ENCODE measurements at places on chromosomes 6 and 20.

DNA sequence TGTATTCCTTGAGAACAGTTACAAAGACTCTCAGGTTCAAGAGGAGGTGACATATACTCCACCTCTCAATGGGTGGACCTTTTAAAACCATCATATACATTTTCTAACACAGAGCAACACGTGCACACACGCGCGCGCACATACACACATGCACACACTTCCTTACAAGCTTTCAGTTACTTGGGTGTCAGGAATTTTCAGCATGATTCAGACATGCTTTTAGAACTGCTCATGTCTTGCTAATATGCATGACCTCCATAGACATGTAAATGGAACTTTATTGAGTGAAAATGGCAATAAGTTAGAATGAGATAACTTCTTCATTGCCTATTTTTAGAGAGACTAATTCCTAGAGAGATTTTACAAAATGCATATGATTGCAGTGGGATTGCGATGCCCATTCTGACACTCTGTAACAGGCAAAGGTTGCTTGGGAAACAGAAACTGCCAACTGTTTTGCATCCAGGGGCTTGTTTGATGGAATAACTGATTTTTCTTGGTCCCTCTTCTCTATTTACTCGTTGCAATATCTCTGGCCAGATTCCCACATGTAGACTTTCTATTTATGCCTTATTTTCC lies 531.4 kb upstream of the RNF217 start:
- no peak for DNase-seq

DNA sequence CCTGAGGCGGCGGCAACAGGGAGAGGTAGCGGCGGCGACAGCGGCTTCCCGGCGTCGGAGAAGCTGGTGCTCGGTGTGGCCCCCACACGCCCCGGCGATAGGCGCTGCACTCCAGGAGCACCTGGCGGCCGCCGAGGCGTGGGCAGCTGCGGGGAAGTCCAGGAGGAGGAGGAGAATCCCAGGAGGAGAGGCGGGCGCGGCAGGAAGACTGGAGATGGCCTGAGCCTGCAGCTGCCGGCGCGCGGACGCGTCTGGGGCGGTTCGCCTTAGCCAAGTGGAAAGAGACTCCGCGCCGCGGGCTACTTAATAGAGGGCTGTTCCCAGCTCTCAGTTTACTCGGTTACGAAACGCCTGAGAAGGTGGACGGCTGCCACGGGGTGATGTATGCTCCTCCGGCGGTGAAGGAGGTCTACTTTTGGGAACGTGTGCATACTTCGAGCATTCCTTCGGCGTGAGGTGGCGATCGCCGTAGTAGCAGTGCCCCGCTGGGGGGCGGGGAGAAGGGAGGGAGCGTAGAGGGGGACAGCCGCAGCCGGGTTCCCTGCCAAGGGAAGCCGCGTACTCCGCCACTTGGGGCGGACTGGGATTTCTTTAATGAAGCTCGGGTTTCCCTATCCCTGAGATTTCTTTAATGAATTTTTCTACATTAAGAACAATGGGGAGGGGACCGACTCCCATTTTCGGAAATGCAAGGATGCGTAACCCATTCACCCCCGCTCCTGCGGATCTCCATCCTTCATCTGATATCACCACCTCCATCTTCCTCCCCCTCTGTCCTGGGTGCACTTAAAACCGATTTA lies at the start of gene COL12A1:
Gene COL12A1 (minus strand): TSS at position 278 of the 800 bp plus-strand sequence. CDS start 3,261 bp downstream, outside the sequence.
- peak; percentile 97 for DNase-seq

- DNase-seq: no peak
Measured at GRCh38 chr6:170011204-170012036, 260.0 kb downstream of the ERMARD start.

DNA sequence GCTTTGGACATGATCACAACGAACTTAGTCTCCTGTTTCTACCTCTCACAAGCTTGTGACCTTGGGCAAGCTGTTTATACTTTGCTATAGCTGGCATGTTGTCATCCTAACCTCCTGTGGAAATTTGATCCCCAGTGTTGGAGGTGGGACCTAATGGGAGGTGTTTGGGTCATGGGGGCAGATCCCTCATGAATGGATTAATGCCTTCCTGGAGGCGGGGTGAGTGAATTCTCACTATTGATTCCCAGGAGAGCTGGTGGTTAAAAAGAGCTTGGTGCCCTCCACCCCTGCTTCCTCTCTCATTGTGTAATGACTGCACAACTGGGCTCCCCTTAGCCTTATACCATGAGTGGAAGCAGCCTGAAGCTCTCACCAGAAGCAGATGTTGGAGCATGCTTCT lies 228.9 kb downstream of the HIVEP2 start:
- DNase-seq: no peak

GRCh38 chr20:61785567-61785816 lies 280.2 kb downstream of the TAF4 start:
- no peak for DNase-seq
